ENCODE measurements at places on chromosomes 4 and X.

DNA sequence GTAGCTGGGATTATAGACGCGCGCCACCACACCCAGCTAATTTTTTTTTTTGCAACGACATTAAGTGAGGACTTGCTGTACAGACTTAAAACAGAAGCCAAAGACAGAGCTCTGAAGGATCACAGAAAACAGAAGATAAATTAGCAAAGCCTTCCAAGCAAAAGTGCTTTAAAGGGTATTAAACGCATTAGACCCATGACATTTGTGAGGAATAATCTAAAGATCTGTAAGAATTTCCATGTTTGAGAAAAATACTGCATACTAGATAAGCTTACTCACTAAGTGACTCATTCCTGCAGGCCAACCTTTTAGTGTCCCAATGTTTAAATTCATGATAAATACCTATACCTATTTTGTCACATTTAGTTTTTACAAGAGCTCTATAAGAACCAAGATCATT is 27.4 kb downstream of the SMARCA1 start:
- DNase-seq: no peak

DNA sequence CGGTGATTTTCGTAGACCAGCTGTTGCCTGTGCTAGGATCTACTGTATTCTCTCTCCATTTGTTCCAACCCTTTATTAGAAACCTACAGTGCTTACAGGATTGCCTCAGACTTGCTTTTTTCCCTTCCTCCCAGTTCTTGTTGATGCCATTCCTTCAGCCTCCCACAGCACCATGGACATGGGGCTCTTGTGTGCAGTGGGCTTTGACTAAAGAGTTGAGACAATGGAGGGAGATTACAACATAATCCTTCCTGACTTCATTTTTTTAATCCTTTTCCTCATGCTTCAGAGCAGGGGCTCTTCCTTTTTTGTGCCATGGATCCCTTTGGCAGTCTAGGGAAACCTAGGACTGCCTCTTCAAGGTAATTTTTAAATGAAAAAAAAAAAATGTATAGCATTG is 92.1 kb downstream of the BMPR1B start:
- no peak for DNase-seq

GRCh38 chr4:168908093-168908492 is 102.0 kb downstream of the CBR4 start:
- no peak for DNase-seq

DNA sequence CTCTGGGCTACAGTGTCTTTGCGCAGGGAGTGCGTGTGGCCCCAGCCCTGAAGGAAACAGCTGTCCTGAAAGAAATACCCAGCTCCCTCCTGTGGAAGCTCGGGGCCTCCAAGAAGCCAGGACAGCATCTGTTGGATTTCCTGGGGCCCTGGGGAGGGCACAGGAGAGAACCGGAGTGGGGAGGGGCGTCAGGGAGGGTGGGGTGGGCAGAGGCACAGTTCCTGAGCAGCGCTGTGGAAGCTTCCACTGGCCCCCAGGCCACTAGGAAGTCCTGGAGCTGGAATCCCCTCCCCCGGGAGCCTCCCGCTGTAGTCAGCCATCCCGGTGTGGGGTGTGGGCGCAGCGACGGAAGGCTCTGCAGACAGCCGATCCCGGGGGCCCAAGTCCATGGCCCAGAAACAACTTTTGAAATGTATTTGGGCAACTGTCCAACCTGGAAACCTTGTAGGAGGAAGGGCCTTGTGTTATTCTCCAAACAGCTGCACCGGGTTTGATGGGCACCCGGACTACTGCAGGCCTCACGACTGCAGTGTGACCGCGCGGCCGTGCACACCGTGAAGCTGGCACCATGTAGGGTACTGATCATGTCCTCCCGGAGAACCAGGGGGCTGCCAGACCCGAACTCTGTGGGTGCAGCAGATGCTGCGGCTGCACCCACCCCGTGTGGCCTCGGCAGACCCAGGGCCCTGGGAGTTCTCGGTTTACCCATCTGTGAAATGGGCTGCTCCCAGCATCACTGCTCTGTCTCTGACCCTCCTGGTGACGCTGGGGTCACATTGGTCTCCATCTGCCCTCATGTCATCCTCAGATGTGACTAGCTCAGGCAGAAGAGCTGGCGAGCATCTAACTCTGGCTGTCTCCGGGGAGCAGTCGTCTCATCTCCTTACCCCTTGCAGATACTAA is 68.5 kb upstream of the HMX1 start:
- peak; percentile 20 for DNase-seq

DNA sequence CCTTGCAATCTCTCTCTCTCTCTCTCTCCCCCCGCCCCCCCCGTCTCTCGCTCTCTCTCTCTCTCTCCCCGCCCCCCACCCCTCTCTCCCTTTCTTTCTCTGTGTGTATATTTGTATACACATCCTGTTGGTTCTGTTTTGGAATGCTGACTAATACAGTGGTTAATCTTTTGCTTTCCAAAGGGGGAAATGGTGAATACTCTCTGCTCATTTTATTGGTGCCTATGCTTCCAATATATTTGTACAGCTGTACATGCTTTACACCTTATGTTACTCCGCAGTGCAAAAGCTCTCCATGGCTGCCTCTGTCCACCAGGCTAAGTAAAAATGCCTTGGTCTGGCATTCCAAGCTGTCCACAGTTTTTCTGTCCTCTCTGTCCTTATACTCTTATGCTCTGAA is 158.8 kb downstream of the RBMX2 start:
- DNase-seq: no peak

DNA sequence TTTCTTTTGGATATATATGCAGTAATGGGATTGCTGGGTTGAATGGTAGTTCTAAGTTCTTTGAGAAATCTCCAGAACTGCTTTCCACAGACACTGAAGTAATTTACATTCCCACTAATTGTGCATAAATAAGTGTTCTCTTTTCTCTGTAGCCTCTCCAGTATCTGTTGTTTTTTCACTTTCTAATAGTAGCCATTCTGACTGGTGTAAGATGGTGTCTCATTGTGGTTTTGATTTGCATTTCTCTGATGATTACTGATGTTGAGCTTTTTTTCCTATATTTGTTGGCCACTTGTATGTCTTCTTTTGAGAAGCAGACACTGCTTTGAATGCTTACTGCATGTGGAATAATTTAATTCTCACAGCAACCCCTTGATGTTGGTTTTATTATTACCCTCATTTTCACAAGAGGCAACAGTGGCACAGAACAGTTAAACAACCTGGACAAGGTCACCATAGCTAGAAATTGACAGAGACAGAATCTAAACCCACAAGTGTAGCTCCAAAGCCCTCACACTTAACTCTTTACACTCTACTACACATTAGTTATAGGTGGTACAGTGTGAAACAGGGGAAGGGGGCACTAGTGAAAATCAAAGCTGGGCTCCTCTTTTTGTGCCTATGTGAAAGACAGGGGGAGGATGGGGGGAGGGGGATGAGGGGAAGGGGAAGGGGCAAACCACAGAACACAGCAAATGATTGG is 96.1 kb downstream of the REELD1 start:
- DNase-seq: no peak

GRCh38 chr4:1960170-1960825 is 48.5 kb downstream of the NELFA start:
- DNase-seq: no peak

- no peak for DNase-seq
Observed at GRCh38 chr4:99594818-99595217, 20.2 kb downstream of the MTTP start.

GRCh38 chr4:107578321-107578720 is 141.7 kb downstream of the PAPSS1 start:
- DNase-seq: no peak

- no peak for DNase-seq
Observed at GRCh38 chr4:74990276-74990875, 57.5 kb downstream of the PARM1 start.

- DNase-seq: peak; percentile 38
Observed at GRCh38 chrX:151396042-151396824, 773 bp upstream of the VMA21 start.

GRCh38 chrX:19564606-19565005 is 49.3 kb upstream of the MAP3K15 start:
- no peak for DNase-seq

DNA sequence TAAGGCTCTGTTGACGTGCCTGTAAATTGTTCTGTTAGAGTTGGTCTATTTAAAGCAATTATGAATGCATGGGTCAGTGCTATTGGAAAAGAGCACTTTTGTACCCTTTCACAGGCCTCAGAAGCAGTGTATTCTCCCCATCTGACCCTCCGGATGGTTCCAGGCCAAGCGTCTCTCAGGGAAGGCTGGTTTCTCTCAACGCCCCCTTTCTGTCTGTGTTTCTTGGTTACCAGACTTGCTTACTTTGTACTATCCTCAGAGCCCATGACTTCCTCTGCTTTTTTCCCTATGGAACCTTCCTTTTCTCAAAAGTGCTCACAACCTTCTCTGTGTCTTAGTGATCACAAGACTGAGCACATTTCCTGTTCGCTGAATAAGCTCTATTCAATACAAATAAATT is 559.3 kb upstream of the ZFP42 start:
- DNase-seq: no peak

DNA sequence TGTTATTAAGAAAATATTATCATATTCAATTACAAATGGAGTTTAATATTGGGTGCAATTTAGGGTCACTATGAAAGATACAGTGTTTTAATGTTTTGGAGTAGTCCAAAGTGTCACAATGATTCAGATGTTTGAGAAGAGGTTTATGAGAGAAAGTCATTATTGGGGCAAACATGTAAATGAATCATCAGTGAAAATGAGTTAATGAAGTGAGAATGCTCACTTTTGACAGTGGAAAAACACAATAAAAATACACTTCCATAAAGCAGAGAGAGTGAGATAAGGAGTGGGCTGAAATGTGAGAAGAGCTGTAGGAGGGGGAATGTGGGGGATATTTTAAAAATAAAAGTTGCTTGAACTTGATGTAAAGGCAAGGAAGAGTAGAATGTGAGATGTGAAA is 957.1 kb downstream of the PCDH18 start:
- no peak for DNase-seq

DNA sequence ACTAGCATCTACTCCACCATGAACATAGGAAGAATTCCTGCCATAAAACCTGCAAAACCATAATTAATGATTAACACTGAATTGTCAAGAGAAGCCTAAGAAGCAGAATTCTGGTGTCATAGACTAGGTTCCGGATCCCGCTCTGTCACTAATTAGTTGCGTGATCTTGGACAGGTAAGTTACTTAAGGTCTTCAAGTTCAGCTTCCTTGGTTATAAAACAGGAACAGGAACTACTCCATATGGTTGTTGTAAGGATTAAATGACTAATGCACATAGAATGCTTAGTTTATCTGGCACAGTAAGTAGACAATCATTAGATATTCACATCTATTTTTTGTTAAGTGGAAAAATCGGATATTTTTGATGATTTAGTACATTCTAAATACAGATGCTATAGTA is 14.3 kb downstream of the G3BP2 start:
- no peak for DNase-seq

DNA sequence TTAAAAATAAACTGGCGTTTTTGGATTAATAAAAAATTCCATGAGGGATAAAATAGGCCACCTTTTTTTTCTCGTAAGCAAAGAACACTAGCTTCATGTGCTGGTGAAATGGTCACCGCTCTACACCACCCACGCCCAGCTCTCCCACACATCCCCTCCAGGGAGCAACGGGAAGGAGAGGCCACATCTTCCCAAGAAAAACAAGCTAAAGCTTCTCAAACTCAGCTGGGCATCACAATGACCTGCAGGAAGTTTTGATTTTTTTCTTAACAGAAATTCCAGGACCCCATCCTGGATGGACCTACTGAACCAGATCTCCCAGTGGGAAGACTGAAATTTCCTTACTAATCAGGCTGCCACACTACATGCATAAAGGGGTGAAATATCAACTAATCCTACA is 9.8 kb downstream of the TSPAN5 start:
- no peak for DNase-seq

DNA sequence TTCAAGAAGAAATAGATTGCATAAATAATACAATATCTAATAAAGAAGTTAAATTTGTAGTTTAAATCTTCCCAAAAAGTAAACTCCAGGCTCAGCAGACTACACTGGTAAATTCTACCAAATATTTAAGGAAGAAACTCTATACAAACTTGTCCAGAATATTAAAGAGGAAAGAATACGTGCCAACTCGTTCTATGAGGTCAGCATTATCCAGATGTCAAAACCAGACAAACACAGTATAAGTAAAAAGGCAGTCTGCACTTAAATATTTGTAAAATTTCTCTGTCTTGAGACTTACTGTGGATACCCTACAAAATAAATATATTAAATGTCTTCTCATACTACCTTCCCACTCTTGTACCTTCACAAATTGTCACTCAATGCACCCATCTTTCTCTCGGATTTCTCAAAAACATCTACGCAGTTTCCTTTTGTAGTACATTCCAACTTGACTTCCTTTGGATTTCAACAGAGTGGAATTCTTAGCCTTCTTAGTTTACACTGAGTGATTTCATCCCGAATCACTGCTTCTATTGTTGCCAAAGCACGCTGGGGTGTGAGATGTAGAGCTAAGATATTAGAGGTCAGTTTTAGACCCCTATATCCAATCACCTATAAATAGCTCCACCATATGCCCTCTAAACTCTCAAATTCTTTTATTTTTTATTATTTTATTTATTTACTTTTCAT is 71.6 kb upstream of the MAB21L2 start:
- no peak for DNase-seq

- DNase-seq: no peak
Observed at GRCh38 chr4:147518086-147518485, 37.2 kb downstream of the EDNRA start.

DNA sequence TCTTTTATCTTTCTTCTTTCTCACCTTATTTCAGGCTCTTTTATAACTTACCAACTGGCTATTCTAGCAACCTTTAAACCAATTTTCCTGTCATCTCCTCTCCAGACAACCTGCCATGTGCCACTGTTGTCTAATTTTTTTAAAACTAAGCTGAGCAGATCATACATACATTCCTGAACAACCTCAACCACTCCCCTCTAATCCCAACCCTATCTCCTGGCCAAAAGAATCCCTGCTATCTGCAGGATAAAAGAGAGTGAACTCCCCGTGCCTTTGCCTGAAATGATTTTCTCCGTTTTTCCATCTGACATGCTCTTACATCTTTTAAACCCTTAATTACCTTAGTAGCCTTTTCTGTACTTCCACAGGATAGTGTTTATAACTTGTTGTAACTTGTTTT is 35.5 kb downstream of the DCUN1D4 start:
- DNase-seq: no peak

DNA sequence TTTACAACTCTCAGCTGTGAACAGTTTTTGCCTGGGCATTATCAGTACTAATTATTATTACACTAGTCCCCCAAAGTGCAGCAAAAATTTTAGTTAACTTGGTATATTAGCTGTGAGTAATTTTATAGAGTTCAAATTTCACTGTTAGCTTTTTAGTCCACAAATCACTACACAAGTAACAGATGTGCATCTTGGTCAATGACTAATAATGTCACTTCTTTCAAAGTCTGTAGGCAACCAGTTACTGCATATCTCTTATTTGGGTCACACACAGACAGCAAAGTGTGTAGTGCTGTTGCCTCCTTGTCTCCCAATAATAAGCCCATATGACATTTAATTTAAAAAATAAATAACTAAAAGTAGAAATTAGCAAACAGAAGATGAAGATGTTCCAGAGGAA is 159.9 kb downstream of the SCFD2 start:
- DNase-seq: no peak

DNA sequence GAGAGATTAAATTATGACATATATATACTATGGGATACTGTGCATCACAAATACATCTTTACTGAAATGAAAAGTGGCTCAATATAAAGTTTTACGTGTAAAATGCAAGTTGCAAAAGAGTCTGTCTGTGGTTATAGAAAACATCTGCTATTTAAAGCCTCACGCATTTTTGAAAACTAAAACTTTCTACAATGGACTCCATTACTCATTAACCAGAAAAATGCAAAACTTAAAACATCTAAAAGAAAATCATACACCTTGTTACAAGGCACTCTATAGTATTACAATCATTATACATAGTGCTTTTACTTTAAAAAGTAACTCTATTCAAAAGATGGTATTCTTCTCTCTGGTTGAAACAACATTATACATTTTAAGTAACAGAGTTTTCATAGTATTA is 755.6 kb downstream of the DMD start:
- DNase-seq: no peak

All from GM13976 (cell line).